Right renal cortex interstitium (tissue), 3 donors: ENCODE measurements at places on chromosomes 5 and 9. TPM values are rescaled to one million over a fixed set of nuclear protein-coding genes. Genes with fewer than 3 reads are reported as not detected.

GRCh38 chr9:127679506-127679905 is 27.3 kb upstream of the CFAP157 start:
- no peak for DNase-seq

DNA sequence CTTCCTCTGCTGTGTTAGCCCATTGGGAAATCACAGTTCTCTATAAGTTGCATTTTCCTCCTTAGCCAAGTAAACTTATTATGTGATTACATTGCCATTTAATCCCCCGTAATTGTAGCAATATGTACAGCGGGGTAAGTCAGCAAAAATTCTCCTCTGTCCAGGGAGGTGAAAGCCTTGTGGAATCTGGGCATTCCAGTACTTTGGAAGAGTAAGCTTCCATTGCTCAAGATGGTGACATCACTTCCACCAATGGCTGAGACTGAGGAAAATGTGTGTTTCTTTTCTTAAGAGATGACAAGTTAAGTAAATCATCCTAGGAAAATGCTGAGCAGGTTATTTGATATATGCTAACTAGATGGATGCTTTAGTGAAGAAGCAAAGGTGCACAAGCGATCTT is 436.7 kb downstream of the CETN3 start:
- no peak for DNase-seq

GRCh38 chr9:112793213-112793810 is 42.8 kb downstream of the SNX30 start:
- DNase-seq = no peak

Gene PIP5KL1
- polyA plus RNA-seq = 1.1 TPM

Gene ARSI
- polyA plus RNA-seq = 3.2 TPM
